SK-N-SH (cell line): ENCODE measurements at places on chromosomes 11 and 22. TPM values are rescaled to one million over a fixed set of nuclear protein-coding genes. Genes with fewer than 3 reads are reported as not detected.
A peak's percentile ranks its signal among the peaks of the same experiment; 100 is the strongest.

TXNRD2 gene
- polyA plus RNA-seq = 33.5 and 34.7 TPM in 2 replicates

DNA sequence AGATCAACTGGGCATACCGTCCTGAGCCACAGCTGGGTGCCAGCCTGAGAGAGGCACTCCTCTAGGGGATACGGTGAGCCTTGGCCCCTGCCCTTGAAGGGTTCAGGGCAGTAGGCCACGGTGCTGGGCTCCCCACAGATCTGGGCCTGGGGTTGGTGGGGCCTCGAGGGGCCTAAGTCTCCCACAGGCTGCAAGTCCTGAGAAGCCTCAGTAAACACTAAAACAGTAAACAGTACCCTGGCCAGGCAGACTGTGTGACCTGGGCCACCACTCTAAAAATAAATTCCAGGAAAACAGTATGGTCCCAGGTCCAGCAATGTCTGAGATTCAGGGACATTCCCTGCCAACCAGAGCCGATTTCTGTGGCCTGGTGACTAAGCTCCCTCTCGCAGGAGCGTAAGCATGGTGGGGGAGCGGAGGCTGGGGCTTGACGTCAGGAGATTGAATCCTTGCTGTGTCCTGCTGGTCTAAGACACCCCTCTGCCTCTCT is 2.3 kb upstream of the RHOD start:
- H3K4me3 ChIP-seq = no peak overlapping the region
- H3K4me1 ChIP-seq = peaks cover 12% of the 10 kb centered on the region; the same call in 1 of the 2 replicates
- DNase-seq = no peak
- no peaks in the 10 kb centered on the region for H3K36me3 ChIP-seq
- peak overlapping the region; percentile 59 for H3K27ac ChIP-seq

SLC22A8 gene
- polyA plus RNA-seq = not detected in 2 replicates

PDGFD gene
- polyA plus RNA-seq = 4.8 and 7.0 TPM in 2 replicates

GRCh38 chr22:36197065-36197440 is 4.6 kb downstream of the APOL4 start:
- H3K36me3 ChIP-seq = no peaks in the 10 kb centered on the region
- no peaks in the 10 kb centered on the region for H3K27me3 ChIP-seq
- H3K4me1 ChIP-seq = peaks cover 10% of the 10 kb centered on the region; the same call in 1 of the 2 replicates

DNA sequence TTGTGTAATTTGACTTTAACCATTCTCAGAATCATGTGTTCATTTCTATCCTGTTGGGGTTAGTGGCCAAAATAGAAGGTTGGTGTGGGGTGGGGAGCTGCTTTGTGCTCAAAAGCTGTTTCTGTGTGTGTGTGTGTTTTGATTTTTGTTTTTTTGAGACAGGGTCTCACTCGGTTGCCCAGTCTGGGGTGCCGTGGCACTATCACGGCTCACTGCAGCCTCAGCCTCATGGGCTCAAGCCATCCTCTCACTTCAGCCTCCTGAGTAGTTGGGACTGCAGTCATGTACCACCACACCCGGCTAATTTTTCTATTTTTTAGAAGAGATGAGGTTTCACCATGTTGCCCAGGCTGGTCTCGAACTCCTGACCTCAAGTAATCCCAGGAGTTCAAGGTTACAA is 18.1 kb upstream of the AIFM3 start:
- DNase-seq = no peak
- H3K4me1 ChIP-seq = peaks cover 13% of the 10 kb centered on the region; the same call in 1 of the 2 replicates
- no peak overlapping the region for H3K27ac ChIP-seq
- no peak overlapping the region for H3K4me3 ChIP-seq
- peaks cover 44% of the 10 kb centered on the region for H3K36me3 ChIP-seq

DNA sequence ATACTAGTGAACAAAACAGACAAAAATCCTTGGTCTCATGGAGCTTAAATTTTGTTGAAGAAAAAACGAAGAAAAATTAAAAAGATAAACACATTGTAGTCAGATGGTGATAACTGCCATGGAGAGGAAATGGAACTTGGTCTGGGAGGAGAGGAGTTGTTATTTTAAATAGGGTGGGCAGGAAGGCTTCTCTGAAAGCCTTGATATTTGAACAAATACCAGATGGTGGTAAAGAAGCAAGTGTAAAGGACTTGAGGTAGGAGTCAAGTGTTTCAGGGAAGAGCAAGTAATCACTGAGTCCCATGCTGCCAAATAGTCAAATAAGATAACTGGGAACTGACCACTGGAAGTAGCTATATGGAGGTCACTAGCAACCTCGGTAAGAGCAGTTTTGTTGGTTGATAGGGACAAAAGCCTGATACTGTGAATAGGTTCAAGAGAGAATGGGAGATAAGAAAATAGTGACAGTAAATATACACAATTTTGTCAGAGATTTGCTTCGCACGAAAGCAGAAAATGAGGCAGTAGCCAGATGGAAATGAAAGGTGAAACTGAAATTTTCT is 55.1 kb downstream of the SESN3 start:
- DNase-seq = no peak
- no peaks in the 10 kb centered on the region for H3K4me1 ChIP-seq
- no peak overlapping the region for H3K4me3 ChIP-seq
- no peaks in the 10 kb centered on the region for H3K27me3 ChIP-seq
- H3K36me3 ChIP-seq = peaks cover 51% of the 10 kb centered on the region

ELF5 gene
- not detected in 2 replicates for polyA plus RNA-seq
